ENCODE measurements at places on chromosomes 7 and 10. TPM values are rescaled to one million over a fixed set of nuclear protein-coding genes. Genes with fewer than 3 reads are reported as not detected.

GRCh38 chr7:29464753-29465152 is 98.9 kb upstream of the PRR15 start:
- no peak for DNase-seq

- no peak for DNase-seq
Measured at GRCh38 chr10:46031648-46032532, 1.5 kb upstream of the NCOA4 start.

MACROH2A2 gene
- 18.4 TPM for polyA plus RNA-seq

EFCAB10 gene
- 0.78 TPM for polyA plus RNA-seq

HKDC1 gene
- polyA plus RNA-seq: 0.17 TPM

GRCh38 chr7:2608921-2609411 is 22.8 kb upstream of the TTYH3 start:
- DNase-seq: peak; percentile 81

CCL26 gene
- polyA plus RNA-seq: 0.82 TPM

DNA sequence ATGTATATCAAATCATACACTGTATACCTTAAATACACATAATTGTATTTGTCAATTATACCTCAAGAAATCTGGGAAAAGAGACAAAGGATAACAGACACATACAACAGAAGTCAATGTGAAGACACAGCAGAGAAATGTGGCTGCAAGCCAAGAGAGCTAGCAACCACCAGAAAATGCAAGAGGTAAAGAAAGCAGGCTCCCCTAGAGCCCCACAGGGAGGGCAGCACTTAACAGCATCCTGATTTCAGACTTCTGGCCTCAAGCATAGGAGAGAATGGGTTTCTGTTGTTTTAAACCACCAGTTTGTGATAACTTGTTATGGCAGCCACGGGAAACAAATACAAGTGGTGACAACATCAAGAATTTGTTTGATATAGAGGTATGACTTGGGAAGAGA is 1197.2 kb downstream of the SORCS1 start:
- no peak for DNase-seq

- DNase-seq: no peak
Measured at GRCh38 chr7:55651057-55651456, 78.8 kb upstream of the VOPP1 start.

TSPAN33 gene
- polyA plus RNA-seq: 32.4 TPM

DNA sequence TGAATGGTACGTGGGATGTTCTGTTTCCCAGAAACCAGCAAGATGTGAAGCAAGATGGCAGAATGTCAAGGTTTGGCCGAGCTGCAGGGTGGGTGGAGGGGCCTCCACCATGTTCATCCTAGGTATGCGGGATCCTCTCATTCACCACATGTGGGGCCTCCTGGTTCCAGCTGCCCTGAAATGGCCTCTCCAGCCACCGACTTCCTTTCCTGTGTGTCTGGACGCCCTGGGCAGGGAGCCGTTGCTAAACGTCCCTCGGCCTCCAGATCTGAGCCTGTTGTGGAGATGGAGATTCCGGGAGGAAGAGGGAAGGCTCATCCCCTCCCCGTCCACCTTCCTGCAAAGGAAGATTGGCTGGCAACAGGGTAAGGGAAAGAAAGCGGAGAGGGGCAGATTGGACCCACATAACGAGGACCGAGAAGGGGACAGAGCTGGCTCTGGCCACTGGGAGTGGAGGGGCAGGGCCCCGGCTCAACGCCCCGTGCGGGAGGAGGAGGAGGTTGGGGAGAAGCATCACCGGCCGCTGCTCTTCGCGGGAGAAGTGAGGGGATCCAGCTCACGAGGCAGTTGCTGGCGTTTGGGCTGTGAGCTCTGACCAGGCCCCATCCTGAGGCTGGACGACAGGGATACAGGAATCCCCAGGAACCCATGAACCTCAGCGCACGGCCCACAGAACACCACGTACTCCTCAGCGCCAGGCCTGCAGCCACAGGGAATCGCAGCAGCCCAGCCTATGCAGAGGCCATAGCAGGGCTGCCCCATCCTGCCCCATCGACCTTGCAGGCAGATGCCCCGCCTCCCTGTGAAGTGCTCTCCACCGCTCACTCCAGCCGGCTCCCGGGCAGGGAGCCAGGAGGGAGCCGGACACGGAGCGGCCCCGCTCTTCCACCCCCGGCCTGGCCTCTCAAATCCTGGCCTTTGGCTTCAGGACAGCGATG is 98.3 kb downstream of the FOXL3 start:
- DNase-seq: no peak

AP1S1 gene
- polyA plus RNA-seq: 18.5 TPM

DNA sequence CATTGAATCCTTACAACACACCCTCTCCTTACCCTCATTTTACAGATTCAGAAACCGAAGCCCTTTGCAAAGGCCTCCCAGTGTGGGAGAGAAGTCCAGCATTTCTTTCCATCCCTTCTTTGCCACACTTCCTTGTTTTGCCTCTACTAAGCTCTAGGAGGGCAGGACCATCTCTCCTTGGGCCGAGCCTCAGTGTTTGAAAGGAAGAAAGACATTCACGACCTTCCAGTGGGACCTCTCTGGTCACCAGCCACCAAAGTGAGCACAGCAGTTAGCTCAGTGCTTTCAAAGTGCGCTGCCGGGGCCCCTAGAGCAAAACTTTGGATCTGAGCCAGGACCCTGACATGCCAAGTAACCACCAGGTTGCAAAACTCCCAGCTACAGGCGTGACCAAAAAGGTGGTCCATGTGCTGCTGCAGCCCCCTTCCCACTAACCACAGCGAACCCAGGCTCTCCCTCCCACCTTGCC is 12.4 kb downstream of the CTBP2 start:
- no peak for DNase-seq

- no peak for DNase-seq
Measured at GRCh38 chr10:19925064-19925463, 108.8 kb downstream of the PLXDC2 start.

- no peak for DNase-seq
Measured at GRCh38 chr7:147829016-147829415, 761.5 kb upstream of the C7orf33 start.

DNA sequence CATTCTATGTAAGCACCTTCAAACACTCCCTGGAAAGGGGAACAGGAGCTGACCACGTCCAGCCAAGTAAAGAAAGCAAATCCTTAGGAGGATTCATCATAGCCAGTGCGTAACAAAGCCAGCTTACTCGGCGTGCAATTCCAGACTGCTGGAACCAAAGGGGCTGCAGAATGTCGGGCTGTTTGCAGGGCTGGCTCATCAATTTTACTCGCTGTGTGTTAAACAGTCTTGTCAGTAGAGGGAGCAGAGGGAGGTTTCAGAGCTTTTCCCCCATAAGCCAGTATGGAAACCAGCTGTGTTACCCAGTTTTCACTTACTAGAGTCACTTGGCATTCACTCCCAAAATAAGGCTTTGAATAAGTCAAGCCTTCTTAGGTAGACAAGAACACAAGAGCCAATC is 127.1 kb downstream of the KMT2E start:
- peak; percentile 38 for DNase-seq

DNA sequence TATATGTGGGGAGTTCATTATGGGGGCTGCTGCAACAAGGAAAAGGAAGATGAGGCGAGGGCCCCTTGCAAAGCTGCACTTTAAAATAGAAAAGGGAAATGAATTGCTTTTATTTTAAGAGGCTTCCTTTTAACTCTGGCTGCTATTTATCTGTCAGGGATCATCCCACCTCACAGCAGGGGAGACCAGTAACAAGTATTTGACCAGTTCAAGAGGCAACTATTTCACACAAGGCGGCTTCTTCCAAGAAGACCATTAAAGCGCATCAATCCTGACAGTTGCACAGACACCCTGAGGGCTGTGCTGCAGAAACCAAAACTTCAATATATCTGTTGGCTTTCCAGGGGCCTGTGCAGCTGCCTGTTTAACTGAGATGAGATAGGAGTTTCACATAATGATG is 1009.2 kb downstream of the SORCS3 start:
- no peak for DNase-seq

DNA sequence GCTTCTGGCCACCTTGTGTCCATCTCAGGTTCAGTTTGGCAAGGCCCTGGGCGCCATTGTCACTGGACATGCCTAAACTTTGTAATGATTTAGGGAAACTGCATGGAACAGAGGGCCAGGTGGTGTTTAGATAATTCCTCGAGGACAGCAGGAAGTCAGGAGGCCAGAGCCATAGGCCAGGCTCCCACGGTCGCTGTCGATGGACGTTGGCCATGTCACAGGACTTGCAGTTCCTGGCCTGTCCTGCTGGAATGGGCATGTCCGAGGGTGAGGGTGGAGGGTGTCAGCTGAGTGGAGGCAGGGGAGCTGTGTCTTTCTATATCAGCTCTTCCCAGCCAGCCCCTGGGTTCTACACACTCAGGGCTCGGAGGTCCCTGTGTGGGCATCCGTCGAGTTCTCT is 107.9 kb upstream of the MACROH2A2 start:
- DNase-seq: no peak

DNA sequence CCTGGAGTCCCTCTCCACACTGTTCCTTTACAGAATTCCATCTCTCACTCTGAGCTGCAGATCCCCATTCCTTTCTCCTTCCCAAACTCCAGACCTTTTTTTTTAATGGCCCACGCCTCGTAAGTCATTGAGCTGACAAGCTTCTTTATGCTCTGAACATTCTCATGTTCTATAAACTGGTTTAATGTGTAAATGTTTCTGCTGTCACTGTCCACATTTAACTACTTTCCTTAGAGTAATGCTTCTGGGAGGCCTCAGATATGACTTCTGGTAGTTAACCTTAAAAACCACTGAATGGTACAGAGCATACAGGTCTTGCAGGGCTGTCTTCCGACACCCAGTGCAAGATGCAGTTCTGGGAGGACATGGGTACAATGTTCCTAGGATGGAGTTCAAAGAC is 71.1 kb upstream of the CAMK2B start:
- DNase-seq: no peak

- no peak for DNase-seq
Measured at GRCh38 chr7:157282141-157282801, 54.5 kb upstream of the DNAJB6 start.

VKORC1L1 gene
- 24.3 TPM for polyA plus RNA-seq

SLC35B4 gene
- polyA plus RNA-seq: 10.9 TPM

DNA sequence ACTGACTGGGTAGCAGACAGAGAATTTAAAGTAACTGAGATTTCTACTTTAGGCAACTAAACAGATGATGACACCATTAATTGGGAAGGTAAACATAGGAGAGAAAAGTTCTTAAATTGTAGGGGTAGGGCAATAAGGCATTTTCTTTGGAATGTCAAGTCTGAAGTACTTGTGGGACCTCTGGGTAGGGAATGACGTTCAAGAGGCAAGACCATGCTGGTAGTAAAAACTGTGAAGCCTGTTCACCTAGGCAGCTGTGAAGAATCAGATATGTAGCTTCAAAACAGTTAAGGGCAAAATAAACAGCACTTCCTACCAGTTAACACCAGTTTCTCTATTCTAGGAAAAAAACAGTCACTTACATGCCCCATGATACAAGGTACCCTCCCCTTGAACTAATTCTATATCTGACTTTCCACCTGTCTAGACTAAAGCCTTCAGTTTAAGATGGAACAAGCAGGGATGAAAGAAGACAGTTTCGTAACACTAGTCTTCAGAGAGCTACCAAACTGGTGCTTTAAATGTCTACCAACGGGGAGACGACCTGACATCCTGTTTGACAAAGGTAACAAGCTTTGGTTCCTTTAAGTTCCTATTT is 63.1 kb upstream of the KCNIP2 start:
- no peak for DNase-seq

DNA sequence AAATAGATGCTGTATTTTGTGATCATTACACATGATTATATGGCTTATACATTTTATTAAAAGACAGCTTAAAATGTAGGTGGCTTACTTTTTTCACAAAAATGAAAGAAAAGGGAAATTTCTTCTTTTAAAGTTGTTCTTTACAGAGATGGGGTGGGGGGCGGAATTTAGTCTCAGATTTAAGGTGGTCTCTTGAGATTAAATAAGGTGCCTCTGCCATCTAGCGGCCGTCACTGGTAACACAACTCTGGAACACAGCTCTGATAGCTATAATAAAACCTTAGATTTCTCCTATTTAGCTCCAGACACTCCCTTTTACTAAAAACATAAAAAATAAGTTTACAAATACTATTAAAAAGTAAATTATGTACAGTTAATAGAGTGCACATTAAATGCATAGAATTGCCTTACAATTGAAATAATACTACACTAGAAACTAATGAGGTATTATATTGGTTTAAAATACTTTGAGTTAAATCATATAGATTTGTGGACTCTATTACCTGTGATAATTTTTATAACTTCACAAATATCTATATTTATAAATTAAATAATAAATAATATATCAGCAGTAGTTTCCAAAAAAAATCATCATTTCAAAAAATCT is 210.9 kb downstream of the DGKB start:
- DNase-seq: peak; percentile 58

- no peak for DNase-seq
Measured at GRCh38 chr10:67088036-67088435, 162.2 kb downstream of the LRRTM3 start.

- no peak for DNase-seq
Measured at GRCh38 chr10:3661271-3661670, 123.7 kb downstream of the KLF6 start.

DNA sequence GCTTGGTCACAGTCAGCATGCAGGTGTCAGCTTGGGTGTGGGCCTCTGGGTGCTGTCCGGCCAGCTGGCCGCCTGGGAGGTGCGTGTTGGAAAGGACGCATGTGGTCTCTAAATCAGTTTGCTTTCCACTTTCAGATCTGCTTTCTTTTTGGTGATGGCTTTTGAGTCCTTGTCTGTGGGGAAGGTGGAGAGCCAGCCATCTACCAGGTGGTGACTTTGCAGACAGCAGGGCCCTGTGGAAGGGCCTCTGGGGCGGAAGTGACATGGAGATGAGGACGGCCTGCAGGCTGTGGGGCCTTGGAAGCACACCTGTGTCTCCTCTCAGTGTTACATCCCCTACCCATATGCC is 59.4 kb downstream of the WDR37 start:
- DNase-seq: no peak

SPDYE6 gene
- polyA plus RNA-seq: 3.7 TPM

Measured in muscle of back (tissue), 13 donors.